ENCODE measurements at places on chromosomes 1 and 21.
A peak's percentile ranks its signal among the peaks of the same experiment; 100 is the strongest.

DNA sequence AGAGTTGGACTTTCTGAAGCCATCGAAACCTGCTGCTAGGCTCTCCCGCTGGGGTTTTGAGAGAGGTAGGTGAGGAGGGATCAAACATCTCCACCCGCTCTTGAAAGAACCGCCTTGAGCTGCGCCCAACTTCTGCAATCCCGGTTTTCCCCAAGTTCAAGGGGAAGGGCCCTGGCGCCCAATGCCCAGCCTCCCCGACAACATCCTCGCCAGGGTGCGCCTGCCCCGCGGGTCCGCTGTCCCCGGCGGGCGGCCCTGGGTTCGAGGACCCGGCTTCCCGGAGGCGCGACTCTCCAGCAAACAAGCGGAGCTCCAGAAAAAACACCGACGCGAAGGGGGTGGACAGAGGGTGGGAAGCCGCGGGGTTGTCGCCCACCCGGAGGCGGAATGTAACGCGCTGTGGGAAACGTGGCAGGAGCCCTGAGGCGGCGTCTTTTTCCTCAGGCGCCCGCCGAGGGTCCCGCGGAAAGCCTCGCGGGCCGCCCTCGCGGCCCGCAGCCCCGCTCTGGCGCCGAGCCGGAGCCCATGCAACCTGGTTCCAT, 607 bp downstream of the BTG3 start:
- no peak for DNase-seq

DNA sequence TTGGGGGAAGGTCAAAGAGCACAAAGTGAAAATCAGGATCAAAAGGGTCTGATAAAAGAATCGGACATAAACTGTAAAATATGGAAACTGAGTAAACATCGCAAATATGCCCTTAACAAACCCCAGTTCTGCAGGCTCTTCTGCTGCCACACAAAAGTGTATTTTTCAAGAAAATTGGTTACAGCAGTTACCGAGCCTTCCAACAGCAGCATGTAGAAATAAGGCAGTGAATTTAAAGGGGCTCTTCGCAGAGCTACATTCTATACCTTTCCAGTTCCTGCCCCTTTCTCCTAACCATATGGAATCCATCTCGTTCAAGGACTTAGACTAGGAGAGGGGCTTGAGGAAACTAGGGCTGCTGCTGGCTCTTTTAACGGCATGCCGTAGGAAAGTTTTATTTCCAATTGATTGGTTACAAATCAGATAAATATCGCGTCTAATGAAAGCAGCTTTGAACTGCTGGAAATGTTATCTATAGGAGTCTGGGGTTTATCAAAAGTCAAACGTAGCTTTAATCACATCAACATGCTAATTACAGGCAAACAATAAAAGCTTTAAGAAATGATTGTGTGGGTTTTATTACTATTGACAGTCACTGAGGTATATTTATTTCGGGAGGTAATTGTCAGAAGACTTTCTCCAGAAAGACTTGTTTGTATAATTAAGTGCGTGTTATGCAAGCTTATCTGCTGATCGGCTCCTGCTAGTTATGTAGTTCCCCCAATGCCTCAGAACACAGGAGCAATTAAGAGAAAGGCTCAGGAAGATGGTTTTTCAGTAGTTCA, 59.1 kb downstream of the GORAB start:
- no peak for DNase-seq

GRCh38 chr1:244050835-244051444, at the start of gene ZBTB18:
TSS of gene ZBTB18 (plus strand) at chr1:244051283. CDS start at chr1:244051432, 149 bp downstream.
- DNase-seq = peak; percentile 82

GRCh38 chr1:116471241-116471640, 98.2 kb downstream of the ATP1A1 start:
- no peak for DNase-seq

DNA sequence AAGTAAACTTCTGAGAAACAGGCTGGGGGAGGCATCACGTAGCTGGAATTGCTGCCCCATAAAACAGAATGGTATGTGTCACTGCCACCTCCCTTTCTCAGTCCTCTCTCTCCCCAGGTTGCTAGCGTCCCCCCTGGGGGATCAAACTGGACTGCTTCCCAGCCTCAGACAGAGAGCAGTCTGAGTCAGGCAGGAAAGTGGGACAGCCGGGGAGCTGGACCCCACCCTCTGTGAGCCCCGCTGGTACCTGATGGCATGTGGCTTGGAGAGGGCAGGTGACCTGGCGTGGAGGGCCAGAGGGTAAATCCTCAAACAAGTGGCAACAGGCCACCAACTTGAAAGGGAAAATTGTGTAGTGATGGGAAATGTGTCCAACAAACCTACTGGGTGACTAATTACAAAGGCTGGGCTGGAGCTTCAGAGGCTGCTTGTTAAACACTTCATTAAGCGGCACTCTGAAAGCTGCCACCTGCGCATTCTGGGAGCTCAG, 1.0 kb upstream of the SFN start:
- DNase-seq = no peak

DNA sequence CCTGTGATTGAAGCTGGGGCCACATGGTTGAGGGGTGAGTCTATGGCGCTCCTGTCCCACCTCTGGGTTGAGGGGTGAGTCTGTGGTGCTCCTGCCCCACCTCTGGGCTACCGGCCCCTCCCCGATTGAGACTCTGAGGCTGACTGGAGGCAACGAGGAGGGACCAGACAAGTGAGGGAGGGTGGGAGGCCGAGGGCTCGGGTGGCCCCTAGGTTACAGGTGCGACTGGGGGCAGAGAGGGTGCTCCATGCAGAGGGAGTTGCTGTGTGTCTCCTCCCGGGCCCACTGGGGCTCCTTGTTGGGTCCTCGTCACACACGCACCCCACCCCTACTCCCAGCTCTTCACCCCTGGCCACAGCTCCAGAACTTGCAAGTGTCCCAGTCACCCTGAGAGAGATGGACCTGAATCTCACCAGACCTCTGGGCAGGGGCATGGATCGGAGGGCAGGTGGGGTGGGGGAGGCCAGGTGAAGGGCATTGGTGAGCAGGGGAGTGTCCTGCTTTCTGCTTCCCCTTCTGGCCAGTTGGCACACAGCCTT, 12.8 kb downstream of the LDLRAP1 start:
- DNase-seq = no peak

DNA sequence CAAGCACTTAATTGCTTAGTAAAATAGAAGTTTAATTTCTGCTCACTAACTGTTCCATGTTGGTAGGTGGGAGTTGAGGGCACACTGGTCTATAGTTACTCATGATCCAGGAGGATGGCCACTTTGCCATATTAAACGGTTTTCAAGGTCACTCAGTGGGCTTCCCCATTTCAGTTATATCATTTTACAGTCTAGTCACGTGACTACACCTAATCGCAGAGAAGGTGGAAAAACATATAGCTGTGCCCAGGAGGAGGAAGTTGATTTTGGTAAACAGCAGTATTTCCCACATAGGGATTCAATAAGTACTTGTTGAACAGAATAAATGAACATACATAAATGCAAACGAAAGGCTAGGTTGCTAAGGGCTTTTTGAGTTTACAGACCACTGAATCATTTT, 541.1 kb upstream of the CAMK1G start:
- DNase-seq = no peak

All from astrocyte of the spinal cord (primary cell).